ENCODE measurements at places on chromosomes 4 and X.

DNA sequence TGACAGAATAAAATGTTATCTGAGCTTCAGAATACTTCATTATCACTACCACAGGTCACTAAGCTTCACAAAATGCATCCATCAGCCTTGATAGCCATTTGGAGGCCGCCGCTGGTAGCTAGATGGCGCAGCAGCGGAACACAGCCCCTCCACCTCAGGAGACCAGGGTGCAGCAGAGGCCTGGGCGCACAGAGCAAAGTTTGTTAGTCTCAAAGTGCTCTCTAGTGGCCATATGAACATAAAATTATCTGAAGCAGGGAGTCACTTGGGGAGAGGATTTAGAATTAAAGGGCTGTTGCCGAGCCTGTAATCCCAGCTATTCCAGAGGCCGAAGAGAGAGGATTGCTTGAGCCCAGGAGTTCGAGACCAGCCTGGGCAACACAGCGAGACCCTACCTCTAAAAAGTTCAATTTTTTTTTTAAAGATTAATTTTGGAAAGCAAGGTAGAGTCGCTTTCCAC lies 8.1 kb upstream of the DCTD start:
- no peak for DNase-seq

GRCh38 chr4:110959041-110959643 lies 336.3 kb upstream of the PITX2 start:
- no peak for DNase-seq

DNA sequence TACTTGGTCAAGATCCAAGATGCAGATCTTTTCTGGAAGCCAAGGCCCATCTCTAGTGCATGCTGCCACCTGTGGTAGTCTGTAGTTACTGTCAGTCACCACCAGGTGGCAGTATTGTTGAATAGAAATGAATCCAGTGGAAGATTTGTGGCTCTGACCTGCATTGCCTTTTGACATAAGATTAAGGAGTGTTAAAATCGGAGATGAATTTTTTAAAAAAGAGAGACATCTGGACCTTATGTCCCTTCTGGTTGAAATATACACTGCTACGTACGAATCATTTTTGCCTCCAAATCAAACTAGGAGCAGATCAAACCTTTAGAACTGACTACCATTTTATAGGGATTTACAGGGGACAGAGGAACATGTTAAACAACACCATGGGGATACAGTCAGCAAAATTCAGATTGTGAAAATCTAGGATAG lies 46.9 kb upstream of the RHOH start:
- no peak for DNase-seq

- no peak for DNase-seq
These were observed 640 bp downstream of the PHF8 start for GRCh38 chrX:54043541-54044125.

GRCh38 chr4:128521648-128522111 lies 234.1 kb upstream of the PGRMC2 start:
- no peak for DNase-seq

GRCh38 chr4:126338548-126338947 lies 1023.8 kb downstream of the FAT4 start:
- no peak for DNase-seq

- no peak for DNase-seq
These were observed 9.0 kb upstream of the CHIC2 start for GRCh38 chr4:54073271-54073880.

DNA sequence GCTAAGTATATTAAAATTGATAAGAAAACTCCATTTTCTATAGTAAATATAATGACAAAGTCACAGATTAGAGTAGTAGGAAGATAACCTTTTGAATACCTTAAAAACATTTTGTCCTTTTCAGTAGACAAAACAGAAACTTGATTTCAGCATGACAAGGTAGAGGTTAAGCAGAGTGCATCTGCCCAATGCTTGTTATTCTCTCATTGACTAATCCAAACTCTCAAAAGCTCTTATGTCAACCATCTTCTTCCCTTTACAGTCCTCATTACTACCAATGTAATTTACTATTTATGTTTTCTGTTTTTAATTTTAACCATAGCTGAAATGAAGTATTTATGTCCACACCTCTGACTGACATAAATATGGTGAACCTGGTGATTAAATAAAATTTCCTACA lies 11.1 kb downstream of the NIPAL1 start:
- no peak for DNase-seq

GRCh38 chrX:129540068-129540653 lies at the start of gene OCRL:
TSS of gene OCRL (plus strand) at chrX:129540259. CDS start at chrX:129540440, 181 bp downstream.
- no peak for DNase-seq

GRCh38 chrX:153731117-153731844 lies 6.6 kb downstream of the ABCD1 start:
- no peak for DNase-seq

GRCh38 chr4:13601048-13601447 lies 26.5 kb downstream of the BOD1L1 start:
- DNase-seq, result no peak

GRCh38 chr4:4603592-4603991 lies 61.7 kb upstream of the STX18 start:
- DNase-seq, result no peak

GRCh38 chr4:22474636-22475310 lies 41.1 kb downstream of the ADGRA3 start:
- no peak for DNase-seq

Data from AG04449 (cell line).